CD4-positive, alpha-beta T cell treated with Interleukin-17A for 4 hours (primary cell): ENCODE measurements at places on chromosomes 1 and 21.

DNA sequence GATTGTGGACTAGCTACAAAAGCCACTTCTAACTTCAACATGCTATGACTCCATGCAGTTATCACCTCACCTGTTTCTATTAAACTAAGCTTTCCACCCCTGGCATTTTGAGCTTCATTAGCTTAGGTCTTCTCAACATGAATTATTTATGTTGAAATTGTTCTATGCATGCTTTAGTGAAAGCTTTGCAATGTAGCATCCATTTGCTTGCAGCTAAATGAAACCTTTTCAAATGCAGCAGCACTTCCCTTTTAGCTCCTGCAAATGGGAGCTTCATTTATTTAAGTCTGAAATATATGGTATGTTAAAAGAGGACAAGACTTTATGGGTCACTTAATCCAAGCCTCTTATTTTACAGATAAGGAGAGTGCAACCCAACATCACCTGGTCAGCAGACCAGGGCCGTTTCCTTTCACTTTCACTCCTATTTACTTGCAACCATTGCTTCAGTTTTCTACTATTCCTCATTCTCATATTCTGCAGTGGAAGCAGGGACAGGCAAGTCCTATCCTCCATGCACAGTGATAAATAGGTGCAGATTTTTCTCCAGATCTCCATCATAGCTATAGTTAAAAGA lies 56.4 kb upstream of the SAMSN1 start:
- DNase-seq: no peak

- no peak for DNase-seq
Observed at GRCh38 chr1:152756872-152757271, 953 bp upstream of the KPRP start.

DNA sequence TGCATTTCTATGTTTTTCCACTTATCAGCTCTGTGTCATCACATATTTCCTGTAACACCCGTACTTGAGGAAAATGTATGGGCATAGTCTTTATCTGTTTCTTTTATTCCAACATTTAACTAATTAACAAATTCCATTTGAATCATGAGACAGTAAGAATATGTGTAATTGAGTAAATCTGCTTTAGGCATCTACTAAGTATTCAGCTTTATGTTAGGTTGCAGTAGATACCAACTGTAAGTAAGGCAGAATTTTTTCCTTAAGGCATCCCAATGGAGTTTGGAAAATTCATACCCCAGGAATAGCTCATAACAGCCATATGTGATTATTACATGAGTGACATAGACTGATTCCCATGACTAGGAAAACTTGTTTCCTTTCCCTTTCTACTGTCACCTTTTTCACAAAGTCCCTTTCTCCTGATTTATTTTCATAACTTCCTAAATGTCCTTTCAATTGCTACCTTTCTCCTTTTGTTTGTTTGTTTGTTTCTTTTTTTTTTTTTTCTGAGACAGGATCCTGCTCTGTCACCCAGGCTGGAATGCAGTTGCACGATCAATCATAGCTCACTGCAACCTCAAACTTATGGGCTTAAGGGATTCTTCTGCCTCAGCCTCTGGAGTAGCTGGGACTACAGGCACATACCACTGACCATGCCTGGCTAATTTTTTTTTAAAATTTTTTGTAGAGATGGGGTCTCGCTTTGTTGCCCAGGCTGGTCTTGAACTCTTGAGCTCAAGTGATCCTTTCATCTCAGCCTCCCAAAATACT lies 59.8 kb upstream of the CACYBP start:
- no peak for DNase-seq

GRCh38 chr1:20484519-20485462 lies 1.2 kb downstream of the CAMK2N1 start:
- DNase-seq: no peak

- no peak for DNase-seq
Observed at GRCh38 chr1:28578696-28579218, 13.3 kb upstream of the RAB42 start.

DNA sequence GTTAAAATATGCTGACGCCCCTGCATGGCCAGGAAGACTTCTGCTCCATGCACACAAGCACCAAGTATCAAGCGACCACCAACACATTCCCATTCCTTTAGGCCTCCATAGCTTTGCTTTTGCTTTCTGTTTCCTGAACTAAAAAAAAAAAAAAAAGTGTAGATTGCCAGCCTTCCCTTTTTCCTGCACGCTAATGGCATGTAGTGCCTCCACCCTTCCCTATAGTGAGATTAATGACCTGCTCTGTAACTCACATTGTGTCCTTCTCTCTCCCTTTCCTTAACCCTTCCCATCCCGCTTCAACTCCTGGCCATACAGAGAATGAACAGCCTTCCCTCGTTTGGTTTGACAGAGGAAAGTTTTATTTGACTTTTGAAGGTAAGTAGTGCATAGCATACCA lies 57.1 kb upstream of the DYNLT5 start:
- no peak for DNase-seq
